Osteocyte (in vitro differentiated cells): ENCODE measurements at places on chromosomes 2 and 18. TPM values are rescaled to one million over a fixed set of nuclear protein-coding genes. Genes with fewer than 3 reads are reported as not detected.

Gene RUFY4
- not detected in 2 replicates for total RNA-seq

Gene RPIA
- total RNA-seq, result 15.0 and 16.7 TPM in 2 replicates

Gene SLC4A3
- 9.2 and 11.6 TPM in 2 replicates for total RNA-seq

Gene FAP
- total RNA-seq, result 36.4 and 38.1 TPM in 2 replicates

Gene CCDC85A
- total RNA-seq, result 1.5 and 1.7 TPM in 2 replicates

Gene IL1RN
- not detected in 2 replicates for total RNA-seq

Gene EDAR
- total RNA-seq, result not detected in 2 replicates

Gene CD207
- not detected in 2 replicates for total RNA-seq

Gene DSC1
- total RNA-seq, result not detected in 2 replicates

Gene NPC1
- total RNA-seq, result 36.5 and 40.1 TPM in 2 replicates

Gene GKN2
- not detected in 2 replicates for total RNA-seq

Gene PPP3R1
- 68.4 and 69.3 TPM in 2 replicates for total RNA-seq

Gene FOXD4L1
- total RNA-seq, result 0.18 and 0.21 TPM in 2 replicates

Gene GAD1
- not detected in 2 replicates for total RNA-seq

Gene ATOH8
- 5.9 and 7.1 TPM in 2 replicates for total RNA-seq

Gene ADRA2B
- not detected in 2 replicates for total RNA-seq

Gene PROKR1
- total RNA-seq, result not detected in 2 replicates
